ENCODE measurements at places on chromosomes 6 and 20.
A peak's percentile ranks its signal among the peaks of the same experiment; 100 is the strongest.

DNA sequence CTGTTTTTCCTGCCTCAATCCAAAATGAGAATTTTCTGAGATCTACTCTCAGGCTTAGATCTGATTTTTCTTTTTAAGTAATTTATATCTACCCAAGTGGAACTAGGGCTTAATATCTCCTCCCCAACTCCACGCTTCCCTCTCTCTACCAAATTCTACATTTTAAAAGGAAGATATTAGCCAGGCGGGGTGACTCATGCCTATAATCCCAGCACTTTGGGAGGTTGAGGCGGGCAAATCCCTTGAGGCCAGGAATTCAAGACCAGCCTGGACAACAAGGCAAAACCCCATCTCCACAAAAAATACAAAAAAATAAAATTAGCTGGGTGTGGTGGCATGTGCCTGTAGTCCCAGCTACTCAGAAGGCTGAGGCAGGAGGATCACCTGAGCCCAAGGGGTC lies 61.0 kb downstream of the MTFR2 start:
- no peak for DNase-seq

GRCh38 chr20:52859156-52859876 lies 112.8 kb upstream of the TSHZ2 start:
- peak; percentile 64 for DNase-seq

- DNase-seq: no peak
These were observed 544.9 kb upstream of the CITED2 start for GRCh38 chr6:139919107-139920026.

DNA sequence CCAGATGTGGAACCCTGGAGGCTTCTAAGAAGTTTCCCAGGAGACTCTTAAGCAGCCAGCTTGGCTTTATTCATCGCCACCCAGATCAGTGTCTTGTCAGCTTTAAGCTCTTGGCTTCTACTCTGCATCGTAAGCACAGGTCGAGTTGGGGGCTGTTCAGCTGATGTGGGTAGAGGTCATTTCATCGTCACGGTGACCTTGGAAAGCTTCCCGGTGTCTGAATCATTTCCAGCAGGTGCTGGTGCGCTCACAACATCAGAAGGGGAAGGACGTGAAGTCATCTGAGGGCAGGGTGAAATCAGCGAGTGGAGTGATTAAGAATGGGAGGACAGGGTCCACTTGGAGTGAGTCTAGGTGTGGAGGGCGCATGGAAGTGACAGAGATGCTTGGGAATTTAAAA lies 112.6 kb downstream of the SASH1 start:
- DNase-seq: peak; percentile 91

GRCh38 chr6:45476341-45476740 lies 98.6 kb upstream of the SUPT3H start:
- no peak for DNase-seq

- peak; percentile 88 for DNase-seq
These were observed 8.2 kb upstream of the PXDC1 start for GRCh38 chr6:3759646-3760232.

- no peak for DNase-seq
These were observed 26.2 kb downstream of the NOX3 start for GRCh38 chr6:155429321-155429893.

GRCh38 chr20:47243003-47243402 lies 113.5 kb downstream of the ZMYND8 start:
- DNase-seq: no peak

- no peak for DNase-seq
These were observed at the start of gene EYA2 for GRCh38 chr20:46894579-46894958. Gene EYA2, plus strand, starts transcription at chr20:46894843. Its CDS starts 95,168 bp downstream, at chr20:46990011.

GRCh38 chr20:3786665-3787323 lies at the start of gene CENPB:
Gene CENPB, minus strand, starts transcription at chr20:3786740. Its CDS starts 257 bp downstream, at chr20:3786483.
- DNase-seq: peak; percentile 81

GRCh38 chr6:68990317-68990716 lies 355.2 kb downstream of the ADGRB3 start:
- no peak for DNase-seq

GRCh38 chr6:157226026-157226625 lies 97.2 kb downstream of the TMEM242 start:
- DNase-seq: peak; percentile 92

DNA sequence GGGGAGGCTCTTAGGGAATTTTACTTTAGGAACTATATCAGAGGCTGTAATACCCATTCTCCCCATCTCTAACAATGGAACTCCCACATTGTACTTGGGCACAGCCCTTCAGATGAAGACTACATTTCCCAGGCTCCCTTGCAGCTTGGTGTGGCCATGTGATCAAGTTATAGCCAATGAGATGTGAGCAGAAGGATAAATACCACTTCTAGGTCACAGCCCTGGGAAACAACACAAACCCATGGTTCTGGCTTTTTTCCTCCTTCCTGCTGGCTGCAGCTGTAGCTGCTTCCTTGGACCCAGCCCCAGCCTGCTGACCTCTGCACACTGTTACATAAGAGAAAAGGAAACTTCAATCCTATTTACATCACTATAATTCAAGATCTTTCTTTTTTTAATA lies 445.9 kb upstream of the JARID2 start:
- DNase-seq: peak; percentile 94

DNA sequence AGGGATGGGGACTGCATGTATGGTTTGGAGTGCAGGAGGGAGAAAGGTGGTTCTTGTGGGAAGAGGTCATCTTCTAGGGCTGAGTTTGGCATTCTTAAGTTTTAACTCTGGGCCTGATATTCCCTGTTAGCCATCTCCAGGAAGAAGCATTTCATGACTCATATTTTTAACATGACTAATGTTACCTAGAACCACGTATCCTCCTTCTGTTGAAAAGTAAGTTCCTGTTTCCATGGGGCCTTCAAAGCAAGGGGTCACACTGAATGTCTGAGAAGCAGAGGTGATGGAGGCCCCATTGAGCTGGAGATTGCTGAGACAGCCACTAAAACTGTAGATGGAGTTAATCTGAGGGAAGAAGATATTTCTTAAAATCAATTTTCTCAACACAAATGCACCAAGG lies 30.2 kb downstream of the FAM229B start:
- DNase-seq: peak; percentile 63

GRCh38 chr6:133991096-133991593 lies 38.1 kb downstream of the TBPL1 start:
- DNase-seq: peak; percentile 77

DNA sequence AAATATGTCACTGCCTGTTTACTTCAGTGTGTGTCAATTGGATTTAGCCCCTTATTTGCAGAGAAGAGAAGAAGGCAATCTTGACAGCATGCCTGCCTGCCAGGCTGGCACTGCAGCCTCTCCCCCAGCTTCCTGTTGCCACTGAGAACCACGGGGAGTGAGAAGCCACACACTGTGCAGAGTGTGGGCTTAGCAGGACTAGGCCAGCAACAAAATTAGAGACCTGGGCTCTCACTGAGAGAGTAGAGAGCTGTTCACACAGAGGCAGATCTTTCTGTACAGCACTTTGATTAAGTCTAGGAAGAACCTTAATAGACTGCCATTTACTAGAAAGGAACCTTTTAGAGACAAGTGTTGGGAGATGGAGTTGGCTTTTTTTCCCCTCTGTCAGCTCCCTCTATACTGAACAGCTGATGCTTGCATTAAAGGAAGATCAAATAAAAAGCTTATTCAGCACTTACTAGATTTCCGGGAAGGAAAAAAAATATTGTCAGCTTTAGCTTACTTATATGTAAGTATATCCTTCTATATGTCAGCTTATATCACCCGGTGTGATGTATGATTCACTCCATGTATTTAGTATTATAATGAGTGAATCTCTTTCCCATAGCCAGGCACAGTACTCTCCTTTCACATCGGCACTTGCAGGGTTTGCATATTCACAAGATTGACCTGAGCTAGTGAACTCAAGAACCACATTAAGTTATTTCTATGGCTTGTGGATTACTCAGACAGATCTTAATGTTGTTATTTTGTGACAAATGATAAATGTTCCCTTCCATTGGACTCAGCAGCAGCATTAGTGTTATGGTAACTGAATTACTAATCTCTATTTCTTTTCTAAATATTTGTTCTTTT lies 851.0 kb upstream of the EPHA7 start:
- no peak for DNase-seq

DNA sequence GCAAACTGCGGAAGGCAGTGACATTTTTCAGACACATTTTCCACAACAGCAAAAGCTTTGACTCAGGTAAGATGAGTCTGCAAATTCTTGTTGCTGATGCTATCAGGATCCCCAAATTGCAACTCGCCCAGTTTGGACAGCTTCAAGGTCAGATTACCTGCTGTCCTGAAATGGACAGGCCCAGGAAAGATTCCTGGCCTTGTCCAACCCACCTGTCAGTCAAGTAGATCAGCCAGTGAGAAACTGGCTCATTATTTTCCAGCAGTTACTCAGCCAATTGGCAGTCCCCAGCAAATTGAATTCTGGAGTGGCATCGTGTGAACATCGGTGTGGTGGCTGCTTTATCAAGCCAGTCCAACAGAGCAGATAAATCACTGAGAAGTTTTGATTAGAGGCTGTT lies 84.5 kb upstream of the SNAP25 start:
- no peak for DNase-seq

GRCh38 chr6:43986177-43986825 lies 141.0 kb downstream of the MRPL14 start:
- no peak for DNase-seq

DNA sequence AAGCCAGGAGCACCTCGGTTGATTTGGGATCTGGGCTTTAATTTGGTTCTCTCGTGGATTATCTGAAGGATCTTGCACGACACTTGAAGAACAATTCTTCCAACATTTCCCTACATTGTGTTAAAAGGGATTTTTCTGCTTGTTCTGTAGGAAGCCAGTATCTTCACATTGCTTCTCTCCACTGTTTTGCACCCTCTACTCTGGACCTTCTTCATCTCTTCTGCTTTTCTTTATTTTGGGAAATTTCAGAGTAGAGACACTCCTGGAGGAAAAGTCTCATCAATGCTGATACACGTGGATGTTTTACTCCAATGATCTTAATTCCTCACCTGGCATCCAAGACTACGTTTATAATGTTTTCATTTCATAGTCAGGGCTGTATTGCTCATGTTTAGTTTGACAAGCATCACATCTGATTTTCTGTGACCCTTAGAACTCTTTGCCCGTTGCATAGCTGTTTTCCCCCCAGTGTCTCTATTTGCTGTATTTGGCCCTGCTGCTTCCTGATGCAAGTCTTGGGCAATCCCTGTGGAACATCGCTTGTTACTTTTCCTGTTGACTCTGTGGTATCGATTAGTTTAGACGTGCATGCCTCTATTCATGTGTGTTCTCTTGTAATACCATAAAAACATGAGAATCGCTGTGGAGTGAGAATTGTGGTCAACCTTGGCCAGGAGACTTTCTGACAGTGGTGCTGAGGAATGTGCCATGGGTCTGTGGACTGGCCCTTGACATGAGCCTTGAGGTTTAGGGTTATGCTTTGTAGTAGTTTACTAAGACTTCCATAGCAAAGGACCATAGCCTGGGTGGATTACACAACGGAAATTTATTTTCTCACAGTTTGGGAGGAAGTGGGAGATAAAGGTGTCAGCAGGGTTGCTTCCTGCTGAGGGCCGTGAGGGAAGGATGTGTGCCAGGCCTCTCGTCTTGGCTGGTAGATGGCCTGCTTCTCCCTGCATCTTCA lies 12.5 kb downstream of the PLCB1 start:
- DNase-seq: peak; percentile 80

DNA sequence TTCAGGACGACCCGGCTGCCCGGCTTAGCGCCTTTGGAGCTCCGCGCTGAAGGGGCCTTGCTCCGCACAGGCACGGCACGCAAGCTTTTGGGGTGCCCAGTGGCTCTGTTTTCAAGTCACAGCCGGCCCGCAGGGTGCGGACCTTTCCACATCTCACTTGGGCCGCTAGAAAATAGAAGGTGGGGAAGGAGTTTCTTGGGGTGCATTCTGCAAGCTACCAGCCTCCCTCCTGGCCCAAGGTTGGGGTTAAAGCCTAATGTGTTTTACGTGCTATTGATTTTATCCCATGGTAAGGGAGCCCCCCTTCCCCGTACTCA lies 561 bp downstream of the KAT14 start:
- DNase-seq: no peak

GRCh38 chr20:44296011-44296410 lies 15.0 kb downstream of the FITM2 start:
- DNase-seq: no peak

- DNase-seq: no peak
These were observed 115.0 kb upstream of the SLC22A23 start for GRCh38 chr6:3571836-3572235.

DNA sequence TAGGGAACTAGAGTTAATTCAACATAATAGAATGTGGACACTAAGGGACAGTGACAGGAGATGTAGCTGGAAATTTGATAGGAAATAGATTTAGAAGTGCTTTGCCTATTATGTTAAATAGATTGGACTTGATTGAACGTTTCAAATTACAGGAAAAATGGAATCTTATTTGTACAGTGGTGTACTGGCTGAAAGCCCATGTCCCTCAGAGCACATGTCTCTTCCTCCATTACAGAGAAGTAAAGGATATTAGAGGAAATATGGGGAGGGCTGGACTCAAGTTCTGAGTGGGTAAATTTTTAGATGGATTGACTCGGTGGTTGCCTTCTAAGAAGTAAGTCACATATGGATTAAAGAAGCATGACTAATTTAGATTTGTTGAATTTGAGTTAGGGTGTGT lies 11.4 kb downstream of the PKIB start:
- DNase-seq: no peak

GRCh38 chr6:119848696-119849095 lies 499.1 kb upstream of the MAN1A1 start:
- no peak for DNase-seq

DNA sequence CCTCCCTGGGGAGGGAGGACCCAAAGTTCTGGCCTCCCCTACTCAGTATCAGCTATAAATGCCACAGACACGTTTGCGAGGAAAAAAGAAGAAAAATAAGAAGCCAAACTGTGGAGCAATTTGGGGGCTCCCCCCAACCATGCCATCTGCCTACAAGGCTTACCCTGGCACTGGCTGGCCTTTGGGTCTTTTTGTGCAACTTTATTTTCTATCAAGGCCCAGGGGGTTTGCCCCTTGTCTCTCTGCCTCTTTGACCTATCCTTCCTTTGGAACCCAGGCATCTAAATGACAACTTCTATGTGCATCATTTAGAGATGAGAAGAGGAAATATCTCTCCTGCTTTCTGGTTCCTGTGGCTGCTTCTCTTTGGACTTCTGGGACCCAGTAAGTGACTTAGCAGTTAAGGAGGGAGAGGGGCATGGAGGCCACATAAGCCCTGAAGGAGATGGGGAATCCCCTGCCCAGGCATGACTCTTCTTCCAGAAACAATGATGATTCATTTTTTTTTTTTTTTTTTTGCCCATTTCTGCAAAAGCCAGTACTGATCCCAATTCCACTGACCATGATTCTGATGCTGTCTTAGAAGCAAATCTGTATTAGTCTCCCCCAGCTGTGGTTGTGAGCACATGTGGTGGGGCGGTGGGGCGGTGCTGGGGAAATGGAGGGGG lies at the start of gene MUC22:
MUC22 (plus strand) TSS at position 82 of the 668 bp plus-strand sequence; CDS start at position 315, 233 bp downstream.
- DNase-seq: peak; percentile 74

DNA sequence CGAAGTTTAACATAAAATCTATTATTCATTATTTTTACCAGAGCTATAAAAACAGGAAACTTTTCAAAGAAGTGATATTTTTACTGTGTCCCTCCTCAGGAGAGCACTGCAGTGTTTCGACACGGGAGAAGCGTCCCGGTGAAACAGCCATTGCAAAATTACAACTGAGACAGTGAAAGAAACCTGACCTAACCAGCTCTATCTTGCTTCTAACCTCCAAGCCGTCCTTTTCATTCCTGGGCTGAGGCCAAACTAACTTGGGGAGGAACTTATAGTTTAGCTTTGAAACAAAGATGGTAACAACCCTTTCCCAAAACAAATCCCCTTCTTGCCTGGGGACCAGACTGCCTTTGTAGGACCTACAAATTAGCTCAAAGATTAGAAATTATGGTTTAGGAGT lies 79.2 kb downstream of the WDR27 start:
- DNase-seq: peak; percentile 25
